NCI-H2029 (cell line): ENCODE measurements at places on chromosomes 6 and 20.

- DNase-seq: no peak
Measured at GRCh38 chr6:53869964-53870363, 75.2 kb downstream of the LRRC1 start.

- no peak for DNase-seq
Measured at GRCh38 chr6:14472986-14473337, 355.4 kb downstream of the CD83 start.

DNA sequence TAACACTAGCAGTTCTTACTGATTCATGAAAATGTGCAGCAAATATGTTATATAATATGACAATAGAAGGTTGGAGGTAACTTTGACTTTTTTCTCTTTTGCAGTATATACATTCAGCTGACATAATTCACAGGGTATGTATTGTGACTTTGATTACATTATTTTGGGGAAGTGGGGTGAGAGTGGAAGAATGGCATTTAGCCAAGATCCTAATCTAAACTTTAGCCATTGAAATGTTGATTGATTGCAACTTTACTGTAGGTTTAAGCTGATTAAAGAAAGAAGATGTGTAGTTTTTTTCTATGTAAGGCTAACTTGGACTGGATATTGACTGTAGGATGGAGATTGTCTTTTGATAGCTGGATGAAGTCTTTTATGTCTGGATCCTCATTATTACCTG lies 46.0 kb downstream of the MAPK14 start:
- no peak for DNase-seq

GRCh38 chr20:47031004-47031403 lies 136.4 kb downstream of the EYA2 start:
- peak; percentile 77 for DNase-seq

DNA sequence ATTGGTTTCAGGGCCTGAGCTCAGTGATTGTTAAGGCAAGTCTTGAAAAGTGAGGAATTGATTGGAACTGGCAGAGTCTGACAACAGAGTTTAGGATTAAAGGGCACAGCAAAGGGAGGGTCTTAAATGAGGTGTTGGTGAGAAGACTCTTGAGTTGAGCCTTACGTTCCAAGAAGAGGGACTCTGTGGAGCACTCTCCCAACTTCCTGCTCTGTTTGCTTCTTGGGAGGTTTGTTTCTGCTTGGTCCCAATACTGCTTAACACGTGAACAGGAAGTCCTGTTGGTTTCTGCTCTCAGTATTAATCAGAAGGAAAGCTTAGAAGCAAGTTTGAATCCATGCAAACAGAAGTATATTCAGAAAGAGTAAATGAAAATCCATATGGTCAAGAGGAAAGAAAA lies 15.6 kb upstream of the SYNDIG1 start:
- no peak for DNase-seq

GRCh38 chr20:37226889-37227288 lies 34.7 kb downstream of the GHRH start:
- no peak for DNase-seq

GRCh38 chr6:104483225-104483834 lies 376.4 kb downstream of the HACE1 start:
- DNase-seq: no peak

DNA sequence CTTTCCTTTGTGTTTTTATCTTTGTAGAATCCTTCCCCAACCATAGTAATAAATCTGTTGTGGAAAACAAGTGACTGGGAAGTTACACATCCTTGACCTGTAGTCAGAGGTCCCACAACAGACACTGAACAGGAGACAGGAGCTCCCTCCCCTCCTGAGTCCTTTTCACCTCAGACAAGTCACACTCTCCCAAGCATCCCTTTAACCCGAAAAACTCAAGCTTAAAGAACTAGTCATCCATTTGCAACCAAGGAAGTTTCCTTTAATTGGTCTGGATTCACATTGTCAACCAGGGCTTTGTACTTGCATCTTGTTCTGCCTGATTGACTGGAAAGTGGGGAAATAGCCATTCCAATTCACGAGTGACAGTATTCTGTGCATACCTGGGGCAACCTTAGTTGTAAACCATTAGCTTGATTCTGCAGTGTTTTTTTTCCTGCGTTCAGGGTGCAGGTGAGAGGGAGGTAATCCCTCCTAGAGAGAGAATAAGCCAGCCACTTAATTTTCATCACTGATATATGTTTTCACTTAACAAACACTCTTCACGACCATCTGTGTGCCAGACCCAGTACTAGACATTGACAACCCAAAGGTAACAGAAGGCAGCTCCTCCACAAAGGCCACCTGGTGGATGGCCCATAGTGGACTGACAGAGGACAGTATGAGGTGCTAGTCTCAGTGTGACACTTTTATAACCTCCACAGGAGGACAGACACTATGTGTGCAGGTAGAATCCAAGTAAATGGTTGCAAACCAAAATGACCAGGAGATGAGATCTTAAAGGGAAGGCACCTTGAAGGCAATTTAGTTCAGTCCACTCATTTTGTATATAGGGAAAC lies 112.4 kb downstream of the SLX4IP start:
- DNase-seq: no peak
